ENCODE measurements at places on chromosomes 1 and 21.

DNA sequence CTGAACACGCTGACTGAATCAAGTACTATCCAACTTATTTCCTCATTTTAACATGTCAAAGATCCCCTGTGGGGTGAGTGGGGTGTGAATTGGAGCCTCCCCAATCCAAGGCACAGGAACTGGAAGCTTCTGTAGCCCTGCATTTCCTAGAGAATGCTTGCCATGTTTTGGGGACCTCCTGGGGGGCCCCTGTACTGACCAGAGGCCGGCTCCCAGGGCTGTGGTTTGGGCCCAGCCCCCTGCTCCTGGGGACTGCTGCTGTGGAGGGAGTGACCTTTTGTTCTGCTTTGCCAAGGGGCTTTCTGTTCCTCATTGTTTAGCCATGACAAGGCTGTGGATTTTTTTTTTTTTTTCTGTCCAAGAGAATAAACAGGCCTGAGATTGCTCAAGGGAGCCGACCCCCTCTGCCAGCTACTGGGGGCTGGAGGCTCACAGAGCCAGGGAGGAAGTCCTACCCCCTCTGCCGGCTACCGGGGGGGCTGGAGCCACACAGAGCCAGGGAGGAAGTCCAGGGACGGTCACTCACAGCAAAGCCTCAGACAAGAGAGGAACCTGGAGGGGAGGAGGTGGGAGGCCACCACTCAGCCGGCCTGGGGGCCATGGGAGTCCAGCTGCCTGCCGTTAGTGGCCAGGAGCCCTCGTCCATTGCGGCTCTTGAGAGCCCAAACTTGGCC, 17.4 kb downstream of the TNFRSF1B start:
- no peak for DNase-seq

DNA sequence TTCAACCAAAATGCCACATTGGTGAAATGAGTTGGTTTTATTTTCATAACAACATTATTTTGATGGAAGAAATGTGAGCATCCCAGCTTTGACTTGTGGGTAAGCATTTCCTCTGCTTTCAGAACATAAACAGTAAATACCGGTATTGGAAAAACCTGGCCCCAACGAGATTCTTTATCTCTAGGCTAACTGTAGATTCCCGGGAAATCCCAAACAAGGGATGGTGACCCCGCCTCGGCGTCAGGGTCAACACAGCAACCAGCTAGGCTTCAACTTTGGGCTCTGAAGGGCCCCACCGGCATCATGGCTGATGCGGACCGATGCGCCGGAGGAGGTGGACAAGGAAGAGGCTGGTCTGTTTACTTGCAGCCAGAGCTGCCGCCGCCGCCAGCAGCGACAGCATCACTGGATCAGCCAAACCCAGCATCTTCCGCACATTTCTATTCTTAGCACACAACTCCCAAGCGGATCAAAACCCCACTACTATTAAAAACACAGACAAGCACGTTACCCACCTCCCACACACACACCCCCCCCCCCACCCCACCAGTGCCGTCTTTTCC, 1.1 kb downstream of the AKT3 start:
- peak; percentile 18 for DNase-seq

DNA sequence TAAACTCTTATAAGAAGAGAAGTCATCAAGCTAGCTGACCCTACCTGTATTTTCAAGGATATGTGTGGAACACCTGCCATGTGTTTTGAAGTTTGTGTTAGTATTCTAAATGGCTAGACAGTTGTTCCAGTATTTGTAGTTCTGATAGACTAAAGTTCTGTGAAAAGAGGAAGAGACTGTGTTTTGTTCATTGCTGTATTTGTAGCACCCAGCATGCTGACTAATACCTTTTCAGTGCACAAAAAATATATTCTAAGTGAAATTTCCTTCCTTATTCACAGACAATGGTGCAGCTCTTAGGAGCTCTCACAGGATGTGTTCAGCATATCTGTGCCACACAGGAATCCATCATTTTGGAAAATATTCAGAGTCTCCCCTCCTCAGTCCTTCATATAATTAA, 8.2 kb upstream of the METTL18 start:
- DNase-seq: no peak

DNA sequence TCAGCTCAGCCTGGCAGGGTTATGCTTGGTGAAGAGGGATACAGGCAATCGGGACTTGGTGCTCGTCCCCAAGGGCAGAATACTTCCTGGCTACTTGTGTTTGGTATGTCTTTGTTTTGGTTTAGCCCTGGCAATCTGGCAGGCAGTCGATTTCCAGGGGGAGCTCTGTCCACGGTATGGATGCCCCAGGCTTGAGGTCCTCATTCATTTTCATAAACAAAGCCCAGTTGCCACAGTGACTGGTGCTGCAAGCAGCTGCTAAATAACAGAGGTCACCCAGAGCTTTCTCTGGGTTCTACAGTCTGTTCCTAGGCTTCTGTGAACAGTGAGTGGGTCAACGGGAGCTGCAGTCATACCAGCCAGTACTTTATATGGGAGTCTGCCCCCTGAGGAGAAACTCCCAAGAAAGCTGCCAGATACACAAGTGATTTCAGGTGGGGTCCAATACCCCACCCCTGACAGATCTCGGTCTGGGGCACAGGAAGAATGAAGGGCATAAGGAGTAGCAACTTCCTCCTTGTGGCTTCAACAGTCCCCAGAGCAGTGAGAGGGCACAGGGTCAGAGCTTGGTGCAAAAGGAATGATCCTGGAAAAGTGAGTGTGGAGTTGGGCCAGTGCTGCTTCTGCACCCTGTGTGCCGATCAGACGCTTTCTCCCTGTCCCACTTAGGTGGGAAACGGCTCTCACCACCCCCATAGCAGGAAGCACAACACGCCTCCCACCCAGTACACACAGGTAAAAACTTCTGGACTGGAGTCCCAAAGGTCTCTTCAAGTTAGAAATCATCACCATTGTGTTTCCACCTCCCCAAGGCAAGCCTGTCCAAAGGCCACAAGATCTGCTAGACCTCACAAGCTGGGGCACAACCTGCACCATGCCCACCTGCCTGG, 55.5 kb downstream of the TGFBR3 start:
- DNase-seq: peak; percentile 31

GRCh38 chr1:18581420-18581880, 49.2 kb upstream of the PAX7 start:
- peak; percentile 15 for DNase-seq

DNA sequence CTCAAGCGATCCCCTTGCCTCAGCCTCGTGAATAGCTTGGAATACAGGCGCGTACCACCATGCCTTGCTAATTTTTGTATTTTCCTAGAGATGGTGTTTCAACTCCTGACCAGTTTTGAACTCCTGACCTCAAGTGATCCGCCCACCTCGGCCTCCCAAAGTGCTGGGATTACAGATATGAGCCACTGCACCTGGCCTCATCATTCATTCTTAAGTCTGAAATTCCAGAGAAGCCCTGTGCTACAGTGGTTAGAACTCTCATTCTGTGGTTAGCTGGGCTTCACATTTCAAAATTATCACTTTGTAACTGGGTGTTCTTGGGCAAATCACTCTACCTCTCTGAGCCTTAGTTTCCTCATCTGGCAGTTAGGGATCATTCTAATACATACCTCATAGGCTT, 86.1 kb upstream of the POU3F1 start:
- no peak for DNase-seq

DNA sequence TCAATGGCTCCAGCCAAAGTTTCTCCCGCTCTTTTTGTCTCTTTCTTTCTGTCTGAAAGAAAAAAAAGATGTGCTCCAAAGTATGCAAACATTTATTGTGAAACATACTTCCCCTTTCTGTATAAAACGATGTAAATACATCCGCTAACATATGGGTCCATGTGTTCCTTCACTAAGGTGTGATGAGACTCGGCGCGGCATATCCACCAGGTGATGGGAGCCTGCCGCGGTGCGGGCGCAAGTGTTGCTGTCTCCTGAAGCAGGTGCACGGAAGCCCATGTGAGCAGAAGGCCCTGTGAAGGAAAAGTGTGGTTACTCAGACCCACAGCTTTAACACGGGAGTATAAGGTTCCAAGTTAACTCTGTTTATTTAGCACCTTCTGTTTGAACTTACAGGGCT, 466.6 kb upstream of the C1orf87 start:
- no peak for DNase-seq

DNA sequence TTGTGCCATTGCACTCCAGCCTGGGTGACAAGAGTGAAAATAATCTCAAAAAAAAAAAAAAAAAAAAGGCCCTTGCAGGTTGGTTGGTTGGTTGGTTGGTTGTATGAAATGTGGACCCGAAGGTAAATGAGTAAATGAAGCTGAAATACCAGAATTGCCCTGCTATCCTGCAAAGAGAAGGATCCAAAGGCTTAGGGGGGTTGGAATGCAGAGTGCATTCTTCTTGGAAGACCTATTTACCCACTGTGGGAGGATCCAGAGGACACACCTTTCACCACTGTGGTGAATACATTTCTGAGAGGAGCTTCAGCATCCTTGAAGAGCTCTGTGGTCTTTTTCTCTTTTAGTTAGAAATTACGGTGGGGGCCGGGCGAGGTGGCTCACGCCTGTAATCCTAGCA, 28.7 kb upstream of the EIF4G3 start:
- DNase-seq: no peak

- DNase-seq: no peak
Measured at GRCh38 chr1:54294887-54295286, 94.9 kb downstream of the MRPL37 start.

- no peak for DNase-seq
Measured at GRCh38 chr1:5376538-5377247, 615.5 kb downstream of the NPHP4 start.

DNA sequence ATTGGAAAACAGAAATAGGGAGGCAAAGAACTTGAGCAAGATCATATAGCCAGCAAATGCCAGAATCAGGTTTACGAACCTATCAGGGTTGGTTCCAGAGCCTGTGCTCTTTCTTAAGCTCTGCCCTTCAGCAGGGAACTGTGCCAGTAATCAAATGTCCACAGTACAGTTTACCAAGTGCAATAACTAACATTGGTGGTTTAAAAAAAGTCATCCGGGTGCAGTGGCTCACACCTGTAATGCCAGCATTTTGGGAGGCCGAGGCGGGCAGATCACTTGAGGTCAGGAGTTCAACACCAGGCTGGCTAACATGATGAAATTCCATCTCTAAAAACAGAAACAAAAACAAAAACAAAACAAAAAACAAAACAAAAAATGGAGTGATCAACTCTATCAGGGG, 182.7 kb downstream of the LMX1A start:
- DNase-seq: no peak

DNA sequence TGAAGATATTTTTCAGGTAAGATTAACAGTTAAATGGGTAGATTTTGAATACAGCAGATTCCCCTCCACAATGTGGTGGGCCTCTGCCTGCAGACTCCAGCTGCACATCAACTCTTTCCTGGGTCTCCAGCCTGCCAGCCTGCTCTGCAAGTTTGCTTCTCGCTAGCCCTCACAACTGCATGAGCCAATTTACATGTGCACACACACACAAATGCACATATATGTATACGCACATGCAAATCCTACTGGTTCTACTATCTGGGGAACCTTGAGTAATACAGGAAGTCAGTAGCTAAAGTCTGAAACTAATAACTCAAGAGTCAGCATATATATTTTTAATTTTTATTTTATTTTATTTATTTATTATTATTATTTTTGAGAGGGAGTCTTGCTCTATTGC, 34.8 kb upstream of the QSOX1 start:
- DNase-seq: no peak
